ENCODE measurements at places on chromosomes 1 and 21. TPM values are rescaled to one million over a fixed set of nuclear protein-coding genes. Genes with fewer than 3 reads are reported as not detected.

GRCh38 chr1:109985247-109986053 lies 885 bp downstream of the AHCYL1 start:
- DNase-seq = no peak

Gene BROX
- 27.5 TPM for polyA plus RNA-seq

DNA sequence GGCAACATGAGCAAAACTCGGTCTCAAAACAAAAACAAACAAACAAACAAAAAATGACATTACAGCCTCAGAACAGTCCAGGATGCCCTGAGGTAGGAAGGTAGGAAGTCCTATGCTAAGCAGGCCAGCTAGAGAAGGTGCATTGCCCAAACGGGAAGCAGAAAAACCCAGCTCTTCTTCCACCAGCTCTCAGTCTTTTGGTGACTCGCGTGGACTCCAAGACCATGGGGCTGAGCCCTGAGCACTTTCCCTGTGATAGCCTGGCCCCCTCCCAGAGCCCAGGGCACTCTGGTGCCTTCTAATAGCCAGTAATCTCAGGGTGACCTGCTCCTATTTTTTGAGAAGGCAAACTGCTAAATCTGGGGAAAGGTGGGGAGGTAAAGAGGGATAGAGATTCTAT lies 16.1 kb downstream of the PHLDA3 start:
- DNase-seq = no peak

Gene ANGPTL7
- 0.96 TPM for polyA plus RNA-seq

GRCh38 chr1:85607126-85607920 lies 26.8 kb downstream of the CCN1 start:
- DNase-seq = peak; percentile 99

DNA sequence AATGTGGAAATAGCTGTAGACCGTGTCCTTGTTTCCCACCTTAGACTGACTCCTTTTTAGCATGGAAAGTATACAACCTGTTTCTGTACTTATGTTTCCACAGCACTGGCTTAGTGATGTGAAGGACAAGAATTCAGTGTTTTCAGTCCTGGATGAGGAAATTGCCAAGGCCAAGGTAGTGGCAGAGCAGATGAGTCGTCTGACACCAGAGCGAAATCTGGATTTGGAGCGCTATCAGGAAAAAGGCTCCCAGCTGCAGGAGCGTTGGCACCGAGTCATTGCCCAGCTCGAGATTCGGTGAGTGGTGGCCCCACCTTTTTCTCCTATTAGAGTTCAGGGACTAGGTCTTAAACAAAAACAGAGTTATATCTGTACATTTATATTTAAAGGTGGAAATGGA lies 112.6 kb downstream of the MACF1 start:
- no peak for DNase-seq

DNA sequence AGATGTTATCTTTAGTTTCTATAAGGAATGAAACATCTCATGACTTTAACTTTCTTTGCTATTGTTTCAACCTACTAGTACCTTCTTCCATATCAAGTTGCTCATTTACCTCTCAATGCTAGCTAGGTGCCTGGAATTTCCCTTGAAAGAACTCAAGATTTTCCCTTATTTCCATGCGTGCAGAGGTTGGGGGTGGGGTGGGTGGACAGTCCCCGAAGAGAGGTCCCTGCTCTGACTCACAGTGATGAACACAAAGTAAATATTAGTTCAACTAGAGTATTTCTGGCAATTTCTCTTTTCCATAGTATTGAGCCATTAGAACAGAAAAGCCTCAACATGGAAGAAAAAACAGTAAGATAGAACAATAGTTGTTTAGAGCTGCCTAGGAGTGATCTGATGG lies 239.0 kb upstream of the ZP4 start:
- DNase-seq = no peak

- DNase-seq = no peak
These were observed 179.2 kb upstream of the TMEM51 start for GRCh38 chr1:14974361-14974760.

GRCh38 chr1:83718338-83718737 lies 280.6 kb downstream of the TTLL7 start:
- no peak for DNase-seq

DNA sequence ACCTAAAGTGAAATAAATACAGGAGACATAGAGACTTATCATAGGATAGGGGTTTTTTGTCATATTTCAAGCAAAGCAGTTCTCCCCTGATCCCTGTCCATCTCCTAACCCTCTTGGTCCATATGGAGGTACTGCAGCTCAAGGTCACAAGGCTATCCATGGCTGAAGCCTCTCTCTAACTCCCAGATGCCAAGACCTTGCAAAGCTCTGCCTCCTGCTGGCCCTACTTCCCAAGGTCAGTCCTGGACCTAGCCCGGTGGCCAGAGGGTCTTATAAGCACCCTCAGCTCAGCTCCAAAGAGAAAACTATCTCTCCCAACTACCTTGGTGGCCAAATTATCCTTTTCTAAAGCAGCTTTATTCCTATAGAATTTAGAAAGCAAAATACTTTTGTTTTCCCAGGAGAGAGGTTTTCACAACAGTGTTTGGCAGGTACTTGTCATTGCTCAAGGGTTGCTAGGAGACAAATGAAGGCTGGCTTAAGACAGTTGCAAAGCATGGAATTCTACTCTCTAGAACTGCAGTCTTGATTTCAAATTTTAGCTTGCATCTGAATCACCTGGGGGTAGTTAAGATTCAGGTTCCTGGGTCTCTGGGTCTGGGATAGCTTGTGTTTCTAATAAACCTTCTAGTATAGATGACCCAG lies 121.5 kb downstream of the XCL2 start:
- peak; percentile 55 for DNase-seq

DNA sequence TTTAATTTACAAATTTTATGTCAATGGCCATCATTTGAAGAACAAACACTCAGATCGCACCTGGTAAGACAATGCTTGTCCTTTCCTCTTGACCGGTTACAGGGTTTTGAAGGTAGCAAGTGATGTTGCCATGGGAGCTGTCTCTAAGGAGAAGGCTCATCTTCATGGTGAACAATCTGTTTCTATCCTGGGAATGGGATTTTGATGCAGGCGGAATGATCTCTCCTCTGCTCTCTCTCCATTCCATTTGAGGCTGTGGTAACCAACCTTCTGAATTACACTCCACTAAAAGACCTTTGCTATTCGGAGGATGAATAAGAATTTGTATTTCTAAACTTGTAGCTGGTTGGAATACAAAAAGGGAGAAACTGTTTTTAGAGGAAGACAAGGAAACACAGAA lies 57.9 kb upstream of the SLC5A9 start:
- no peak for DNase-seq

DNA sequence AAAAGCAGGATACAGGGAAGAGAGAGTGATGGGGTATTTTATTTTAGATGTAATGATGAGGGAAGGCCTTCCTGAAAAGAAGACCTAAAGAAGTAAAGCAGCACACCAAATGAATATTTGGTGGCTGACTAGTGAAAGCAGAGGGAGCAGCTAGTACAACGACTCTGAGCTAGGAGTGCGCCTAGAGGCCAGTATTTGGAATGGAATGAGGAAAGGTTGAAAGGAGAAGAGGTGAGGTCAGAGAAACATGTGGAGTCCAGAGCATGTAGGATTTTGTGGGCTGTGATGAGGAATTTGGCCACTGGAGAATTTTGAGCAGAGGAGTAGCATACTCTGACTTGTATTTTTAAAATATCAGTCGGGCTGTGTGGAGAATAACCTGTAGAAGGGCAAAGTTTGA lies 11.8 kb upstream of the RPL5 start:
- DNase-seq = no peak

DNA sequence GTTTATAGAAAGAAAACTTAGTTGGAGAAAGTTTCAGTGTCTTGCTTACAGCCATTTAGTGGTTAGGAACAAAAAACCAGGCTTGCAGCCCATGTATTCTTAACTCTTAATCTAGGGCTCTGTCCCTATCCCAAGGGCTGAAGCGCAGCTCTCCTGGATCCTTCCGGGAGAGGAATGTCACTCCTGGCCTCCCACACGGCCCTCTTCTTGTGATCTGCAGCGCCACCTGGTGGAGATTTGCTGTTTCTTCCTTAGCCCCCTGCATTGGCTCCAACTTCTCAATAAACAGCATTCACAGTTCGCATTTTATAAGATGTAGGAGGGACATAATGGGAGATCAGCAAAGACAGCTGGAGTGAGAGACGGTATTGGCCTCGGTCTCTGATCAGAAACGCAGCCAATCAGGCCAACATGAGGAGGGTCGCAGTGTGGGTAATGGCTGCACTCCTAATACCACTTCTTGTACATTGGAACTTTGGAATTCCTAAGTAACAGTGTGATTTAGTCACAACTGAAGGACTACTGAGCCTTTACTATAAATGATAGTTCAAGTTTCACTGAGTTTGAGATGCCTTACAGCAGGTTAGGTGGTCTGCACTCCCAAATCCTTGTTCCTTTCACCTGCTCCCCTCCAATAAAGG lies 283.4 kb downstream of the ASTN1 start:
- DNase-seq = peak; percentile 81

DNA sequence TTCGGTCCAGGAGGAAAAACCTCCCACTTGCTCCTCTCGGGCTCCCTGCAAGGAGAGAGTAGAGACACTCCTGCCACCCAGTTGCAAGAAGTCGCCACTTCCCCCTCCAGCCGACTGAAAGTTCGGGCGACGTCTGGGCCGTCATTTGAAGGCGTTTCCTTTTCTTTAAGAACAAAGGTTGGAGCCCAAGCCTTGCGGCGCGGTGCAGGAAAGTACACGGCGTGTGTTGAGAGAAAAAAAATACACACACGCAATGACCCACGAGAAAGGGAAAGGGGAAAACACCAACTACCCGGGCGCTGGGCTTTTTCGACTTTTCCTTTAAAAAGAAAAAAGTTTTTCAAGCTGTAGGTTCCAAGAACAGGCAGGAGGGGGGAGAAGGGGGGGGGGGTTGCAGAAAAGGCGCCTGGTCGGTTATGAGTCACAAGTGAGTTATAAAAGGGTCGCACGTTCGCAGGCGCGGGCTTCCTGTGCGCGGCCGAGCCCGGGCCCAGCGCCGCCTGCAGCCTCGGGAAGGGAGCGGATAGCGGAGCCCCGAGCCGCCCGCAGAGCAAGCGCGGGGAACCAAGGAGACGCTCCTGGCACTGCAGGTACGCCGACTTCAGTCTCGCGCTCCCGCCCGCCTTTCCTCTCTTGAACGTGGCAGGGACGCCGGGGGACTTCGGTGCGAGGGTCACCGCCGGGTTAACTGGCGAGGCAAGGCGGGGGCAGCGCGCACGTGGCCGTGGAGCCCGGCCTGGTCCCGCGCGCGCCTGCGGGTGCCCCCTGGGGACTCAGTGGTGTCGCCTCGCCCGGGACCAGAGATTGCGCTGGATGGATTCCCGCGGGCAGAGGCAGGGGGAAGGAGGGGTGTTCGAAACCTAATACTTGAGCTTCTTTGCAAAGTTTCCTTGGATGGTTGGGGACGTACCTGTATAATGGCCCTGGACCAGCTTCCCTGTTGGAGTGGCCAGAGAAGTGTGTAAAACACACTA lies 45.3 kb downstream of the MRPL39 start:
- DNase-seq = peak; percentile 73

- DNase-seq = no peak
These were observed 38.9 kb upstream of the DMRTB1 start for GRCh38 chr1:53420341-53420740.

GRCh38 chr1:154614247-154614646 lies 6.3 kb upstream of the ADAR start:
- no peak for DNase-seq

DNA sequence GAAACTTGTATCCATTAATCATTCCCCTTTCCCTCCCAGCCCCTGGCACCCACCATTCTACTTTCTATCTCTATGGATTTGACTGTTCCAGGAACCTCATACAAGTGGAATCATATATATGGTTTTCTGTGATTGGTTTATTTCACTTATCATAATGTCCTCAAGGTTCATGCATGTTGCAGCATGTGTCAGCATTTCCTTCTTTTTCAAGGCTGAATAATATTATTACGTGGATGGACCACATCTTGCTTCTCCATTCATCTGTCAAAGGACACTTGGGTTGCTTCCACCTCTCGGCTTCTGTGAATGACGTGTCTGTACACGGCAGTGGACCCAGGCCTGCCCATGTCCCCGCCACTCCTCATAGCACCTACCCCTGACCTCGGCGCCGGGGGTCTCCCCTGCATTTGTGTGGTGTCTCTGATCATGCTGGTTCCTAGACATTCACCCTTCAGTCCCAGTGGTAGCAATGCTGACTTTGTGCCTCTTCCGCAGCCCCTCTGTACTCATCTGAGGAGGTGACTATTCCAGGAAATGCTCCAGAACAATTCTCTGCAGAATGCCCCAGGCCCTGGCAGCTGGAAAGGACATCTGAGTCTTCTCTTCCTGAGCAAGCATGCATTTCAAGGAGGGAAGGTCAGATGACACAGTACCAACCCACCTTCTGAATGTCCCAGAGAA lies 136.9 kb downstream of the PSMG1 start:
- DNase-seq = no peak

- peak; percentile 76 for DNase-seq
These were observed 1.1 kb upstream of the ADAMTS1 start for GRCh38 chr21:26846036-26846931.

Gene CFAP141
- polyA plus RNA-seq = not detected

GRCh38 chr1:54978528-54979326 lies 1.7 kb upstream of the TMEM61 start:
- DNase-seq = no peak

DNA sequence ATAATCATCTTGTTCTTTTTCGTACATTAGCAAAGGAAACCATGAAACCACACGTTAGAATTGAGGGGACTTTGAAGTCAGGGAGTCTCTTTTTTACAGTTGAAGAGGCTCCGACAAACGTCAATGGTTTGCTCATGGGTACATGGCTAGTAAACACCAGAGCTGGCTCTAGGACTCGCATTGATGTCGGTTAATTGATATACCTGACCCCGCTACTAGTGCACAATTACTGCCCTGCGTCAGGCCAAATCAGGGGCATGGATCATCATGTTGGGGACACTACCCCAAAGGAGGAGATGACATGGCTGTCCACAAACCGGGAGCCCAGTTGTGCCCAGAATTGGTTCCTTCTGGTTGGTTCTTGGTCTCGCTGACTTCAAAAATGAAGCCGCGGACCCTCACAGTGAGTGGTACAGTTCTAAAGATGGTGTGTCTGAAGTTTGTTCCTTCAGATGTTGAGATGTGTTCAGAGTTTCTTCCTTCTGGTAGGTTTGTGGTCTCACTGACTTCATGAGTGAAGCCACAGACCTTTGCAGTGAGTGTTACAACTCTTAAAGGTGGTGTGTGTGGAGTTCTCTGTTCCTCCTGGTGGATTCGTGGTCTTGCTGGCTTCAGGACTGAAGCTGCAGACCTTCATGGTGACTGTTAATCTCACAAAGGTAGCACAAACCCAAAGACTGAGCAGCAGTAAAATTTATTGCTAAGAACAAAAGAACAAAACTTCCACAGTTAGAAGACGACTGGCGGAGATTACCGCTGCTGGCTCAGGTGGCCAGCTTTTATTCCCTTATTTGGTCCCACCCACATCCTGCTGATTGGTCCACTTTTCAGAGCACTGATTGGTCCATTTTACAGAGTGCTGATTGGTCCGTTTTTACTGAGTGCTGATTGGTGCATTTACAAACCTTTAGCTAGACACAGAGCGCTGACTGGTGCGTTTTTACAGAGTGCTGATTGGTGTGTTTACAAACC lies 126.9 kb upstream of the ERRFI1 start:
- DNase-seq = no peak

- no peak for DNase-seq
These were observed 341.5 kb downstream of the KCNH1 start for GRCh38 chr1:210792250-210793102.
